AG08395 (cell line): ENCODE measurements at places on chromosomes 16 and 17.
A peak's percentile ranks its signal among the peaks of the same experiment; 100 is the strongest.

- DNase-seq, result no peak
These were observed 12.8 kb downstream of the FLCN start for GRCh38 chr17:17224137-17224536.

GRCh38 chr16:65547772-65548446 is 426.0 kb upstream of the CDH11 start:
- peak; percentile 91 for DNase-seq

DNA sequence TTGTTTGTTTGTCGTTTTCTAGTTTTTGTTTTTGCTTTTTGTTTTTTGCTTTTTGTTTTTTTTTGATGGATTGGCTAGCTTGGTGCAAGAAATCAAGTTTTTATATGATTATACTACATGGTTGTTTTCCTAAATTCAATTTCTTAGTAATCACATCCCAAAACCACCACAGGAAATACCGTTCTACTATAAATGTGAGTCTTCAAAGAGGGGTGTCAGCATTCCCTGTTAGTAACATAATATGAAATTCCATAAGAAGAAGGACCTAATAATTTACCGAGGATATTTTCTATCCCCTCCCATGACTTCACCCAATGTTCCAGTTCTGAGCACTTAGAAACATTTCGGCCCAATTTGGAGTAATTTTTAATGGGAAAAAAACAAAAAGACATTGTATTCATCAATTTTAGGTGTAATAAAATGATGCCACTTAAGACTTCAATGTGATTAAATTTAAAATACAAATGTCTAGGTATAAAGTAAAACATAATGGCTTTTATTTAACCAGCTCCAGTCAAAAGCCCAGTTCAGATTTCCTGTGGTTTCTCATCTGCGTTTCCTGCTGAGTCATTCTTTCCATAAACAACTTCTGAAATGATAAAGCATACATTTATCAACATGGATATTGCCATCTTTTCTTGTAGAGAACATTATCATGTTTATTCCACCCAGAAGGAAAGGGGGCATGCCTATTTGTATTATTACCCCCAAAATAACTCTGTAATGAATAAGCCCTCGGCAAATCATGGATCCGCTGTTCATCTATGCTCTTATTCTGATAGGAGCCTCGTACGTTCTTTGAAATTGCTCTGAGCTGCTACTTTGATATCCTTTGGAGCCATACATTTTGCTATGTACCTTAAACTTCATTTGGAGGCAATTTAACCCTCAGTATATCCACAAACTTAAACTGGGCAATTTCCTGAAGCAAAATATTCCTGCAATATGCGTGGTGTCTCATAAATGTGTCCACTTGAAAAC is 28.1 kb downstream of the HSBP1 start:
- DNase-seq, result peak; percentile 63

DNA sequence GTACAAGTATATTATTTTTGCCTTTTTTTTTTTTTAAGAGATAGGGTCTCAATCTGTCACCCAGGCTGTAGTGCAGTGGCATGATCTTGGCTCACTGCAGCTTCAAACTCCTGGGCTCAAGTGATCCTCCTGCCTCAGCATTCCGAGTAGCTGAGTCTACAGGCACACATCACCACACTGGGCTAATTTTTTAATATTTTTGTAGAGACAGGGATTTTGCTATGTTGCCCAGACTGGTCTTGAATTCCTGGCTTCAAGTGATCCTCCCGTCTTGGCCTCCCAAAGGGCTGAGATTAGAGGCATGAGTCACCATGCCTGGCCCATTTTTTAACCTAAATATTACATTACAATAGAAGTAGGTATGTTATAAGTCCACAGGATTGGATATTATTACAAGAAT is 3.2 kb downstream of the TERB1 start:
- no peak for DNase-seq

- DNase-seq, result peak; percentile 87
These were observed 25.6 kb downstream of the TTLL6 start for GRCh38 chr17:48791128-48792032.
